ENCODE measurements at places on chromosomes 2 and 18.

DNA sequence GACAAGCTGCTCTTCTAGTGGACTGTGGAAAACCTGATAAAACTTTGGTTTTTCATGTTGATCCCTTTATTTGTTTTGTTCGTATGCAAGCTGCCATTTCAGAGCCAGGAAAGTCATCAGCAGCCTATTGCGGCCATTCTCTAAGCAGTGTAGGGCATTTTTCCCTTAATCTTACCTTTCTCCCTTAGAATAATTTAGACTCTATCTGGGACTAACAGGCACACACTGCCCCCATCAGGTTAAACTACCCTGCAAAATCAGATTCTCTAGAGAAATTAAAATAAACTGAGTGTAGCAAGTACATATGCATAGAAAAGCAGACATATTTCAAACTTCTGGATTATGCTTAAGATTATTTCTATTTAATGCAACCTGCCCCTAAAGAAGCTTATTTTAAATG lies 347.5 kb downstream of the METTL4 start:
- DNase-seq = no peak

- no peak for DNase-seq
Measured at GRCh38 chr2:152046940-152047339, 51.9 kb downstream of the CACNB4 start.

DNA sequence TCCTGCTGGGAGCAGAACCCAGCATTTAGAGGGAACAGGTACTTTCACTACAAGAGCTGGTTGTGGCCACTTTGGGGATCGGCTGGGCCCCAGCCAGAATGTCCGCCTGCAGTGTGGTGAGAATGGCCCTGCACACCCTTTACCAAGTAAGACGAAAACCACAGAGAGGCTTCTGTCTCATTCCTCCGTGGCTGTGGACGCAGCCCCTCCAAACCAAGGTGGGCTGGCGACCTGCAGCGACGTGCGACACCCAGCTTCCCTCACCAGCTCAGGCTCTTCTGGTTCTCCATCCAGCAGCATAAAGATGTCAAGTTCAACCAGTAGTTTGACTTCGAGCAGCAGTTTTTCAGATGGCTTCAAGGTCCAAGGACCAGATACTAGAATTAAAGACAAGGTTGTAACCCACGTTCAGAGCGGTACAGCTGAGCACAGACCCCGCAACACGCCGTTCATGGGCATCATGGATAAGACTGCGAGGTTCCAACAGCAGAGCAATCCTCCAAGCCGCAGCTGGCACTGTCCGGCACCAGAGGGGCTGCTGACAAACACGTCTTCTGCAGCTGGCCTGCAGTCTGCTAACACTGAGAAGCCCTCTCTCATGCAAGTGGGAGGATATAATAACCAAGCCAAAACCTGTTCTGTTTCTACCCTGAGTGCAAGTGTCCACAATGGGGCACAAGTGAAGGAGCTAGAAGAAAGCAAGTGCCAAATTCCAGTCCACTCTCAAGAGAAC lies 56.2 kb downstream of the WDSUB1 start:
- no peak for DNase-seq

- no peak for DNase-seq
Measured at GRCh38 chr2:237980087-237980486, 13.3 kb downstream of the UBE2F start.

- no peak for DNase-seq
Measured at GRCh38 chr18:50057009-50057408, 137.9 kb downstream of the MYO5B start.

DNA sequence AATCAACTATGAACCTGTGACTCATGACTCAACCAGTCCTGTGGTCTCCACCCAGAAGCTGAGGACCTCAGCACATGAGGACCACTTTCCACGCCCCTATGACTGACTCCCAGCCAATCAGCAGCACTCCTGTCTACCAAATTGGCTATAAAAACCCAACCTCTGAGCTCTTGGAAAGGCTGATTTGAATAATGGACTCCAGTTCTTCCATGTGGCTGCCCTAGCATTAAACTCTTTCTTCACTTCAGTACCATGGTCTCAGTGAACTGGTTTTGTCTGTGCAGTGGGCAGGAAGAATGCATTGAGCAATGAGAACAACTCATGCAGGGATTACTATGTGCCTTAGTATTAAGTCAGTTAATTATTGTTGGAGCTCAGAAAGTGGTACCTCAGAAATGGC lies 78.3 kb downstream of the CMPK2 start:
- DNase-seq = no peak

DNA sequence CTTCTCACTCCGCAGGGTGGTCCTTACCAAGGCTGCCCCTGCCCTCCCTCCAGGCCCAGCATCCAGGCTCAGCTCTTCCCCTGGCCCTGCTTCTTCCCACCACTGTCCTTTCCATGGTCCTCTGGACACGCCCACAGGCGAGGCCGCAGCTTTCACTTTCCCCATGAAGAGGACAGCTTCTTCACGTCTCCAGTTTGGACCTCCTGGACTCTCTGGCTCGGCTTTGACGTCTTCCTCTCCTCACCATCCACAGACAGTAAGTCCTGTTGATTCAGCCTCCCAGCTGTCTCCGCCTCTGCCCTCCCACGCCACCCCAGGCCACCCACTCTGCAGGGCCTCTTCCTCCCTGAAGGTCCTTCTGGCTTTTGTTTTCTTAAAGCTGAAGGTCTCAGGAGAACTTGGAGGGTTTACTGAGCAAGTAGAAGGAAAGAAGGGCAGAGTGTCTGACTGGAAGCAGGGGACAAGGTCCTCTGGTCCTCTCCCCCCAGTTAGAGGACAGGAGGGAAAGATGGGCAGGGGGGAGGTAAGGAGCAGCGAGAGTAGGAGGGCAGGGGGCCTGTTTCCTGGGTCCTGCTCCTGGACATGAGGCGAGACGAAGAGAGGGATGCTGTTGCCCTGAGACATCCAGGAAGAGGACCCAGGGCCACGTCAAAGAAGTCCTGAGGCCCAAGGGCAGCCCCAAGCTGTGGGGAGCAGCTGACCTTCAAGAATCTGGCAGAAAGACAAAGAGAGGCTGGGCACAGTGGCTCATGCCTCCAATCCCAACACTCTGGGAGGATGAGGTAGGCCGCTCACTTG lies 24.7 kb upstream of the NMUR1 start:
- peak; percentile 13 for DNase-seq

DNA sequence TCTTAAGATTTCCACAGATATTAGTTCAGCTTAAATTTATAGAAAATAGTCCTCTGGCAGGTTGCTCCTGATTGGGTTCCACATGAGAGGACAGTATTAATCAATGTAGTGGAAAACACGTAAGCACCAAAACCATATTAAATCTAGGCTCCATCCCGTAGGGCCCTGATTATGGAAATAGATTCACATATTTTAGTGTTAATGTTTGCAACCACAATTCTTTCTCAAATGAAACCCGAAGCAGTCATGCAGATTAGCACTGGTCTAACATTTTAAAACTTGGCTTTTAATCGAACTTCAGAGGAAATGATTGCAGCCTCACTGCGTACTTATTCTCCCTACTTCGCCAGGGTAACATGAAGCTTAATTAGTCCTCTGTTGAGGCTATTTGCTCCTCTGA lies 60.9 kb downstream of the METTL4 start:
- no peak for DNase-seq

- DNase-seq = no peak
Measured at GRCh38 chr2:110667071-110667470, 10.8 kb downstream of the BUB1 start.

- no peak for DNase-seq
Measured at GRCh38 chr2:95323347-95324155, 26.4 kb downstream of the KCNIP3 start.

DNA sequence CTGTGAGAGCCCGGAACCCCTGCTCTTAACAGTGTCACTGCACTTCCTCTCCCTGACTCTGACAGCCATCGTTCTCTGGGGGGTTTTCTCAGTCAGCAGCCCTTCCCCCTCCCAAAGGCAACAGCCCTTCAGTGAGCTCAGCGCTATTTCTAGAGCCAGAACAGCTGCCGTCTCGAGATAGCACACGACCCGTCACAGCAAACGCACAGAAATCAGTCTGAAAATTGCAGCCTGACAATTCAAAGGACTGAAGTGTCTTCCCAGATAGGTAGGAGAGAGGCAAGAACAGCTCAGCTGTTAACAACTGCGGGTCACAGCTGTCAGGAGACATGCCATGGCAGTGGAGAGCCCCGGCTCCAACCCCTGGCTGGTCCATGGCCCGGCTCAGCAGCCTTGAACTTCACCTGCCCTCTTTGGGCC lies 45.4 kb downstream of the ST8SIA5 start:
- DNase-seq = no peak

GRCh38 chr18:45825258-45826044 lies at the start of gene SIGLEC15:
Gene SIGLEC15, plus strand, starts transcription at chr18:45825675. Its CDS starts 54 bp downstream, at chr18:45825729.
- DNase-seq = no peak

DNA sequence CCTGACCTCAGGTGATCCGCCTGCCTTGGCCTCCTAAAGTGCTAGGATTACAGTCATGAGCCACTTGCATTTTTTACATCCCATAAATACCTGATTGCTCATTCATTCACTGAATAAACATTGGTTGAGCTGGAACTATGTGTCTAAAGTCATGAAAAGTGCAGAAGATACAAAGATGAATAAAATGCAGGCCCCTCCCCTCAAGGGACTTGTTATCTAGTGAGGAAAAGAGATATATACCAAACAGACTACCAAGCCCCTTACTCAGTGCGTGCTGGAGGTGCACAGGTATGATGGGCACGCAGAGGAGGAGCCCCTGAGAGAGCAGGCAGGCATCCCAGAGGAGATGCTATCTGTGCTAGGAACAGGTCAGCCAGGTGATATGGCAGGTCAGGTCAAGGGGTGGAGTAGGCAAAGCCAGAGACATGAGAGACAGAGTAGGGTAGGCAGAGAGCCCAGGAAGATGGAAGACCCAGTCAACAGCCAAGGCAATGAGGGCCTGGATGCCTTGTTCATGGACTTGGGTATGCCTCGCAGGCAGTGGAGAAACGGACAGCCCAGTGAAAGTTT lies 7.7 kb downstream of the FHL2 start:
- no peak for DNase-seq
